Glutamatergic neuron (in vitro differentiated cells): ENCODE measurements at places on chromosomes 12 and 14.

- H3K27ac ChIP-seq: no peak overlapping the region
- H3K4me3 ChIP-seq: no peak overlapping the region
- no peak for DNase-seq
- no peaks in the 10 kb centered on the region for H3K36me3 ChIP-seq
- no peaks in the 10 kb centered on the region for H3K4me1 ChIP-seq
- H3K27me3 ChIP-seq: no peaks in the 10 kb centered on the region
These were observed 26.7 kb upstream of the ETNK1 start for GRCh38 chr12:22598141-22598762.

GRCh38 chr12:13154831-13155230 lies 41.7 kb upstream of the EMP1 start:
- no peak overlapping the region for H3K4me3 ChIP-seq
- H3K4me1 ChIP-seq: no peaks in the 10 kb centered on the region
- no peaks in the 10 kb centered on the region for H3K27me3 ChIP-seq
- H3K27ac ChIP-seq: no peak overlapping the region
- peaks cover 3% of the 10 kb centered on the region for H3K36me3 ChIP-seq

DNA sequence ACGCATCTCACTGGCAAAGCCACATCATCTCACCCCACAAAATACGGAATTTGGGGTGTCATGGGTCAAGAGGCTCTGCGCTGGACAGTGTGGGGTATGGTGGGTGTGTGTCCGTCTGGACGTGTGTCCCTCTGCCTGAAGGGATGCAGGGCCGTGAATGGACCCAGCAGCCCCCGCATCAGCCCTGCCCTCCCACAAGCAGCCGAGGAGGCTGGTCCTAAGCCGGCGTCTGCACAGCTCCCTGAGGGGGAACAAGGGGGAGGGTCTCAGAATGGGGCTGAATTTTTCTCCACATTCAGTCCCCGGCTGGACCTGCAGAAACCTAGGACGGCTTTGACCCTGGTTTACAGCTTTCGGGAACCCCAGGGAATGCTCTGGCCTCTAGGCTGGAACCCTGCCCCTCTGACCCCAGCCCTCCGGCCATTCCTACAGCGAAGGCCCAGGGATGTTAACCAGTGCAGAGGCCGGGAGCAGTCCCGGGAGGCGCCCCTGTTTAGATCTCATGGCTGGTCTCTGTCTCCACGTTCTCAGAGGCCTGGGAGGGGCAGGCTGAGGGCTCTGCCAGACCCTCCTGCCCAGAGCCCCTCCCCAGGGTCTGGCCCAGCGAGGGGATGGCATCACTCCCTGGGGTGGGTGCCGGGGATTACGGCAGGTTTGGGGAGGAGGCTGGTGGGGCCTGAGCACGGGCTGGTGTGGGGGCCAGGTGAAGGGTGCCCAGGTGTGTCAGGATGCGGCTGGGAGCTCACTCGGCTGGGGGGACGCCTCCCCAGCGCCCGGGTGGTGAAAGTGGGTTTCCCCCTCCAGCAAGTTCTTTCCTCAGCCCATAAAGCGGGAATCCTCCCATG lies 156.5 kb upstream of the C14orf180 start:
- no peaks in the 10 kb centered on the region for H3K36me3 ChIP-seq
- peaks cover 9% of the 10 kb centered on the region for H3K4me1 ChIP-seq
- peaks cover 10% of the 10 kb centered on the region for H3K27me3 ChIP-seq
- no peak for DNase-seq
- no peak overlapping the region for H3K27ac ChIP-seq

GRCh38 chr14:104781271-104782077 lies 14.1 kb downstream of the AKT1 start:
- no peak overlapping the region for H3K4me3 ChIP-seq
- no peaks in the 10 kb centered on the region for H3K36me3 ChIP-seq
- no peak overlapping the region for H3K27ac ChIP-seq

DNA sequence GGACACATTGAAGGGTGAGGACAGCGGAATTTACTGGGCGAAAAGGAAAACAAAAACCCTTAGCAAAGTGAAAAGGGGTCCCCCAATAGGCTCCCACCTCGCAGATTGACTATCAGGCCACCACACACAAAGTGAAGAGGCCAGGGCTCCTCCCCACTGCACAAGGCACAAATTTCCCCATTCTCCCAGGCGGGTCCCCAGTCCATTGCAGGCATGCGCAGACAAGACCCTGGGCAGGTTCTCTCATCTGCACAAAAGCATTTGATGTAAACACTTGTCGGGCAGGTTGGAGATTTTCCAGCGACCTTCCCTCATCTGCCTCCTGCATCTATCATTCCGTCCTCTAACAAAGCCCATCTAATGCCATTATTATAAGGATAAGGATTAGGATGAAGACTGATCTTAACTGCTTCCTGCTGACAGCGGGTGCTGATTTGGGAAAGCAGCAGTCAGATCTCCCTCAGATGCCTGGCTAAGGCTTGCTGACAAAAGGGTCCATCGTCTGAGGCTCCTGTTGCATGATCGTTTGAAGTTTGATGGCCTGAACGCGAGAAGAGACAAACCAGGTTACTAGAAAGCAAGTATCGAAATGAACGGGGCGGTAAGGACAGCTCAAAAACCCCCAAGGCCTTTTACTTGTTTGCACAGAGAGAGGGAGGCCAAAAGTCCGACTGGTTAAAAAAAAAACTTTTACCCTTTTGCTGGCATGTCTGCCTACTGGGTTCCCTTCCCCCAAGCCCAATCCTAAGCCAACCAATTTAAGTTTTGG lies 14.4 kb downstream of the ASCL4 start:
- DNase-seq: no peak
- H3K27ac ChIP-seq: no peak overlapping the region
- H3K4me1 ChIP-seq: no peaks in the 10 kb centered on the region
- no peaks in the 10 kb centered on the region for H3K27me3 ChIP-seq
- peaks cover 7% of the 10 kb centered on the region for H3K36me3 ChIP-seq

DNA sequence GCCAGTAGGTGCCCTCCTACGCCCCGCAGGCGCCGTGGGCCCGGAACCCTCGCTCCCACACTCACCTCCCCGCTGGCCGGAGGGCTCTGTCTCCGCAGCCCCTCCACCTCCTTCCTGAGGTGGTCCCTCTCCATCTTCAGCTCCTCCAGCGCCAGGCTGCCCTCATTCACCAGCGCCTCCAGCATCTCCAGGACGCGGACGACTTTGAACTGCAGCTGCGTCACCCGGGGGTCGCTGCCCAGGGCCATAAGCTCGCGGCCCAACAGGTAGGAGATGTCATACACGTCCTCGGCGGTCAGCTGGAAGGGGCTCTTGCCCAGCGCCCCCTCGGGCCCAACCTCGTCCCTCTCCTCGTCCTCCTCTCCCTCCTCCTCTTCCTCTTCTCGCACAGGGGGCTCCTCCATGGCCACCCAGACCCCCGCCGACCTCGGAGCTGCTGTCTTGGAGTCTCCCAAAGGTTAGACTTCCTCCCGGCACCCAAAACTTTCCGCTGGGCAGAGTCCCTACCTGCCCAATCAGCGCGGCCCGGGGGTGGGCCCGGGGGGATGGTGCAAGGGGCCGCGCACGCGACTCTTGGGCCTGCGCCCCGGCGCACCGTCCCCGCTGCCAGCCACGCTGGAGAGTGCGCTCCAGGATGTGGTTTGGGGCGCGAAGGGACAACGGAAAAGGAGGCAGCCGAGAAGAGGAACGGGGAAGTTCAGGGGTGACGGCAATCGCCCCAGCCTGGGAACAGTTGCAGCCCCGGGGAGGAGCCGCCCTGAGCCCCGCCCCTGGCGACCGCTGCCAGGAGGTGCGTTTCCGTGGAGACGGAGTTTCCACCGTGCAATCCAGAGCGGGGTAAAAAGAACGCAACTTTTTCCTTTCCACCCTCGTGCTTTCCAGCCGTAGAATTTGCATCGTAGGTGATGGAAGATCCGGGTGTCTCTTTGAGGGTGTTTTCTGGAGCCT lies at the start of gene RILPL2:
TSS of gene RILPL2 (minus strand) at position 668 of the 948 bp plus-strand sequence. CDS start at position 404, 264 bp downstream.
- no peaks in the 10 kb centered on the region for H3K36me3 ChIP-seq
- no peak within 1 kb of the TSS for H3K27ac ChIP-seq
- DNase-seq: peak; percentile 68

DNA sequence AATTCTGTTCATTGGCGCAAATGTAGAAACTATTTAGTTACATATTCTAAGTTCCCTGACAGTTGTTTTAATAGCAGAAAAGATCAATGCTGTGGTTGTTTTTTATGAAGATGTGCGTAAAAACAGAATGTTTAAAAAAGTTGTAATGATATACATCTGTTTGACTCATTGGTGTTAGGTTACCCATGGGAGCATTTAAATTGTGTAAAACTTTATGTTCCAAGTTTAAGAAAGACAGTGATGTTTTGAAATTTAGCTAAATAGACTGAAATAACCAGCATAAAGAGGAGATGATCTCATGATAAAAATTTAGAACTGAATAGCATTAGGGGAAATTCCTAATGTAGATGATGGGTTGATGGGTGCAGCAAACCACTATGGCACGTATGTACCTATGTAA lies 3.6 kb downstream of the PELI2 start:
- DNase-seq: no peak
- H3K4me3 ChIP-seq: peak overlapping the region; percentile 99
- H3K27me3 ChIP-seq: peaks cover 13% of the 10 kb centered on the region
- H3K4me1 ChIP-seq: peaks cover 51% of the 10 kb centered on the region

GRCh38 chr14:73245480-73246325 lies 8.4 kb downstream of the PAPLN start:
- H3K36me3 ChIP-seq: no peaks in the 10 kb centered on the region
- no peak overlapping the region for H3K4me3 ChIP-seq
- DNase-seq: no peak
- peaks cover 10% of the 10 kb centered on the region for H3K4me1 ChIP-seq
- H3K27ac ChIP-seq: no peak overlapping the region
- peaks cover 3% of the 10 kb centered on the region for H3K27me3 ChIP-seq

GRCh38 chr12:48687592-48687991 lies 5.6 kb upstream of the KANSL2 start:
- no peak overlapping the region for H3K4me3 ChIP-seq
- H3K4me1 ChIP-seq: no peaks in the 10 kb centered on the region
- no peak overlapping the region for H3K27ac ChIP-seq
- no peaks in the 10 kb centered on the region for H3K27me3 ChIP-seq
- no peaks in the 10 kb centered on the region for H3K36me3 ChIP-seq

DNA sequence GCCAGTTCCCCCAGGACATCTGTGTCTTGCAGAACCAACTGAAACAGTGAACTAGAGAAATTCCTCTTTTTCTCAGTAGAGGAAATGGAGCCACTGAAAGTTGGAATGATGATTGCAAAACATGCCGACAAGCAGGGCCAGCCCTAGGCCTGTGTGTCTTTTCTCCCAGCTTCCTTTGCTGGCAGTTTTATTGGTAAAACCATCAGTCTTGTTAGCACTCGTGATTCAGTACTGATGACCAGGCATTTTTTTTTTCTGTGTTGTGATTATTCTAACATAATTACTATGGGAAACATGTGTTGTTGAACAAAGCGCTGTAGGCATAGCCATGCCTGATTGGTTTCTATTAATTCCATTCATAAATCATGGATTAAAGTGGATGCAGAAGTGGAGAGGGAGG lies 620.7 kb downstream of the AACS start:
- peaks cover 6% of the 10 kb centered on the region for H3K36me3 ChIP-seq
- H3K4me1 ChIP-seq: no peaks in the 10 kb centered on the region
- H3K27ac ChIP-seq: no peak overlapping the region
- DNase-seq: no peak

GRCh38 chr12:108047071-108047550 lies 82.0 kb upstream of the WSCD2 start:
- peaks cover 5% of the 10 kb centered on the region for H3K36me3 ChIP-seq
- H3K4me1 ChIP-seq: peaks cover 2% of the 10 kb centered on the region
- no peak for DNase-seq
- no peak overlapping the region for H3K27ac ChIP-seq

DNA sequence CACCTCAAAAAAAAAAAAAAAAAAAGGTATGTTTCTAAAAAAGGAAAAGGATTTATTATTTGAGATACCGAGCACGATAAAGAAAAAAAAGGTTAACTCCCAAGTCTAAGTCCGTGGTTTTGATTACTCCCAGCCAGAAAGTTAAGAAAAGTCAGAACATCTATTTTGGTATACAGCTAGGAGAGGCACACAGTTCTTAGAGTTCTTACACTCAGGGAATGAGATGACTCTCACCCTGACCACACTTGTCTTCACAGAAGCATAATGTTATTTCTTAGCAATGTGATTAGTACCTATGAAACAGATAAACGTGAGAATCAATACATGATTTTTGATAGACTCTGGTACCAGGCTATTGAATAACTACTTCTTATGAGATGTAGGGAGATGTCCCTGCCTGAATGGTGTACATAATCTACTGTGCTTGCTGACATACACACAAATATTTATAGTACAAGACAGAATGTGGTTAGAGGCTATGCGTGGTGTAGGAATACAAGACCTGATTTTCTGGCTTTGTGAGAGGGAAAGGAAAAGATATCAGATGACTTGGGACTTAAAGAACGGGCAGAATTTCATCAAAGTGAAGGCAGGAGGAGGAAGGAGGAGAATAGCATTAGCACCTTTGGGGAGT lies 31.6 kb downstream of the LIMA1 start:
- no peak for DNase-seq
- no peaks in the 10 kb centered on the region for H3K36me3 ChIP-seq
- H3K4me1 ChIP-seq: peaks cover 4% of the 10 kb centered on the region
- H3K27ac ChIP-seq: no peak overlapping the region
- H3K4me3 ChIP-seq: no peak overlapping the region

DNA sequence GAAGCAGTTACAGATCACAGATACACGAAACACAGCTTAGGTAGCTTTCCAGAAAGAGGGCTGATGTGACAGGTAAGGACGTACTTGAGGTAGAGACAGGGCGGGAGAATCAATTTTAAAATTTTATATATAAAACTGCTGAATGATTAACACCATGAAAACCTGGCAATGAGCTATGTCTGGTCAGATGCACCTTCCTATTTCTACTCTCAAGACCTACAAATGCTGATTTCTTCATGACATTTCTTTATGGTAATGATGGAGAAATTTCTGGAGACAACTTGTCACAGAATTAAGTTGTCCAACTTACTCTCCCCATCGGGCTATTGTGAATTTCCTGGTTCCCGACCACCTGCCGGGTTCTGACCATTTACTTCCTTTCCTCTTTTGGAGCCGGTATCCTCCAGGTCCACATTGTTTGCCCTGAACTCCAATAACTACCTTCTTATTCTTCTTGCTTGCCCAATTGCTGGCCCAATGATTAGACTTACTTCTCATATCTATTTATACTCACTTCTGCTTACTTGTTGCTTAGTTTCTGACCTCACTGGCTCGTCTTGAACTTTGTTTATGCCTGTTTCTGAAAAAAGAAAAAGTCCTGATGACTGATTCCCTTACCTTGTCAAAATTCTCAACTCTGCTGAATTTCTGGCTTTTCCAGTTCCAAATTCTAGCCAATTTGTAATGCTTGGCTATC lies 12.8 kb upstream of the ATP2B1 start:
- no peak overlapping the region for H3K4me3 ChIP-seq
- peaks cover 4% of the 10 kb centered on the region for H3K36me3 ChIP-seq
- no peak for DNase-seq
- peaks cover 2% of the 10 kb centered on the region for H3K27me3 ChIP-seq

GRCh38 chr14:68828698-68829097 lies 35.8 kb upstream of the ZFP36L1 start:
- no peak overlapping the region for H3K27ac ChIP-seq
- H3K27me3 ChIP-seq: peaks cover 2% of the 10 kb centered on the region
- no peaks in the 10 kb centered on the region for H3K4me1 ChIP-seq
- no peak overlapping the region for H3K4me3 ChIP-seq
- H3K36me3 ChIP-seq: peaks cover 8% of the 10 kb centered on the region

GRCh38 chr14:92446771-92447170 lies 66.8 kb upstream of the RIN3 start:
- peaks cover 5% of the 10 kb centered on the region for H3K27me3 ChIP-seq
- H3K4me1 ChIP-seq: peaks cover 10% of the 10 kb centered on the region
- DNase-seq: no peak
